Activated naive CD8-positive, alpha-beta T cell treated with anti-CD3 and anti-CD28 coated beads, Interleukin-2, amount 10 ng/mL, durations not matched to agents 7 days and 5 days (primary cell): ENCODE measurements at places on chromosomes 7 and 10.

DNA sequence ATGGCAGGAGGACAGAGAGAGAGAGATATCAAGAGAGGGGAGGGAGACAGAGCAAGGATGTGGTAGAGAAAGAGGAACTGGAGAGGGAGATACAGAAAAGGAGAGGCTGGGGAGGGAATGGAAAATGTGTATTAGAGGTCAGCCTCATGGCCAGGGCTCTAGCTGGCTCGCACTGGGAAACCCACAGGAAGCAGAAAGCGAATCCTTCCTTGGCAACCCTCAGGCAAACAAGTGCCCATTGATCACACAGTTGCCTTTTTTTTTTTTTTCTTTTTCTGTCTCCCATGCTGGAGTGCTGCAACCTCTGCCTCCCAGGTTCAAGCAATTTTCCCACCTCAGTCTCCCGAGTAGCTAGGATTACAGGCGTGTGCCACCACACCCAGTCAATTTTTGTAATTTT lies 391.2 kb downstream of the TYW1 start:
- no peaks in the 10 kb centered on the region for H3K36me3 ChIP-seq
- H3K27me3 ChIP-seq, result no peaks in the 10 kb centered on the region
- no peak overlapping the region for H3K4me3 ChIP-seq
- DNase-seq, result no peak
- H3K4me1 ChIP-seq, result peaks cover 2% of the 10 kb centered on the region
- H3K27ac ChIP-seq, result no peak overlapping the region

DNA sequence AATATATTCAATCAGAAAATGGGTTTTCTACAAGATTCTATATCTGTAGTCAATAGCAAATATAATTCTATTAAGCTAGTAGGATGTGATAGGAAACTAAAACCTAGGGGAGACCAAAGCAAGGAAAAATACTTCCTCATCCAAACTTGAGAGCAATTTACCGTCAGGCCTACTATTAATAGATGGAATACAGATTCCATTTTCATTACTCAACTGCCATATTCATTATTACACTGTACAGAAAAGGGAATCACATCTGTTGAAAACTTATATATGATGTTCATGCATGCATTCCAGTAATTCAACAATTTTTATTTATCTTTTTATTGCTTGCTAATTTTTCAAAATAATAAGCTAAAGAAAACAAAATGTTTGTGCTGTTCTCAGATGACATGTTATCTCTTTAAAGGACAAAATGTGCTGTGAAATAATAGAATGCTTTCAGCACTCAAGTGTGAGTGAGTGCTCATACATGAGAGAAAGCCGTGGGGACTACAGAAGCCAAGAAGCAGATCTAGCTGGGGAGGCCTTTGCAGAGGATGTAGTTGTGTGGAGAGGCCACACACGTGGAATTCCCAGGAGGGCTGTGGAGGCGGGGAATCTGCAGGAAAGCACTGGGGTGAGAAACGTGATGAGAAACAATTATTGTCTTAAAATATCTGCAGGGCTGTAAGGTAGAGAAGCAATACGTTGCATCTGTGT lies 110.0 kb downstream of the EGFR start:
- no peak overlapping the region for H3K27ac ChIP-seq
- H3K27me3 ChIP-seq, result no peaks in the 10 kb centered on the region
- H3K4me1 ChIP-seq, result no peaks in the 10 kb centered on the region
- H3K36me3 ChIP-seq, result no peaks in the 10 kb centered on the region
- H3K4me3 ChIP-seq, result no peak overlapping the region

- DNase-seq, result no peak
- peak within 1 kb of the TSS; percentile 89 for H3K27ac ChIP-seq
- H3K36me3 ChIP-seq, result peaks cover 12% of the 10 kb centered on the region
- H3K4me3 ChIP-seq, result peak within 1 kb of the TSS; percentile 88
- H3K4me1 ChIP-seq, result peaks cover 17% of the 10 kb centered on the region
Observed at GRCh38 chr10:91909117-91909677, at the start of gene FGFBP3. TSS of gene FGFBP3 (minus strand) at chr10:91909486. CDS start at chr10:91908969, 517 bp downstream.

- no peaks in the 10 kb centered on the region for H3K4me1 ChIP-seq
- H3K4me3 ChIP-seq, result no peak overlapping the region
- DNase-seq, result no peak
- H3K27ac ChIP-seq, result no peak overlapping the region
- H3K36me3 ChIP-seq, result no peaks in the 10 kb centered on the region
- H3K27me3 ChIP-seq, result peaks cover 2% of the 10 kb centered on the region
Observed at GRCh38 chr7:95716357-95717122, 55.8 kb upstream of the DYNC1I1 start.

- H3K27ac ChIP-seq, result no peak overlapping the region
- no peaks in the 10 kb centered on the region for H3K36me3 ChIP-seq
- peaks cover 9% of the 10 kb centered on the region for H3K4me1 ChIP-seq
- DNase-seq, result no peak
- H3K4me3 ChIP-seq, result no peak overlapping the region
- peaks cover 1% of the 10 kb centered on the region for H3K27me3 ChIP-seq
Observed at GRCh38 chr7:70457883-70458680, 673.9 kb upstream of the GALNT17 start.

DNA sequence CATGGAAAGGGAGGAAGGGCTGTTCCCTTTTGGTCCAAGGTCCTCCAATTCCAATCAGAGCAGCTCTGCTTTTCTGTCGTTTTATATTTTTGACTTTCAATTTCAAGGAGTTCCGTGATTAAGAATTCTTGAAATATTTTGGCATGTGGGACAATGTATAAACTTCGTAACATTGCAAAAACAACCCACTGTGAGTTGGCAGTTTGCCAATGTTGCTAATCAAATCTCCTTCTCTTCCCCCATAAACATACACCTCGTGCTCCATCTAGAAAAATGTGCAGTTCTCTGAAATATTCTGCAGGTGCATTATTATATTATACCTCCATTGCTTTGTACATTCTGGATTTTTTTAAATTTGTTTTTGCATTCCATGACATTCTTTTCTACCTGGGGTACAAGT lies 49.8 kb downstream of the POU6F2 start:
- H3K27me3 ChIP-seq, result no peaks in the 10 kb centered on the region
- H3K4me1 ChIP-seq, result no peaks in the 10 kb centered on the region
- H3K4me3 ChIP-seq, result no peak overlapping the region
- no peak overlapping the region for H3K27ac ChIP-seq
- no peak for DNase-seq

- H3K36me3 ChIP-seq, result no peaks in the 10 kb centered on the region
- H3K4me3 ChIP-seq, result no peak overlapping the region
- H3K27me3 ChIP-seq, result no peaks in the 10 kb centered on the region
- H3K27ac ChIP-seq, result no peak overlapping the region
Observed at GRCh38 chr10:77889277-77889903, 37.2 kb downstream of the DLG5 start.

- H3K27ac ChIP-seq, result no peak overlapping the region
- H3K36me3 ChIP-seq, result no peaks in the 10 kb centered on the region
- no peak for DNase-seq
- no peaks in the 10 kb centered on the region for H3K4me1 ChIP-seq
- no peaks in the 10 kb centered on the region for H3K27me3 ChIP-seq
Observed at GRCh38 chr10:131657985-131658330, 242.8 kb upstream of the PPP2R2D start.

- DNase-seq, result no peak
- no peak overlapping the region for H3K4me3 ChIP-seq
Observed at GRCh38 chr7:22445140-22445743, 54.7 kb downstream of the STEAP1B start.

GRCh38 chr7:77531038-77531437 lies 6.1 kb upstream of the PTPN12 start:
- no peaks in the 10 kb centered on the region for H3K36me3 ChIP-seq
- no peak overlapping the region for H3K4me3 ChIP-seq
- peaks cover 5% of the 10 kb centered on the region for H3K4me1 ChIP-seq
- peaks cover 5% of the 10 kb centered on the region for H3K27me3 ChIP-seq

- H3K27ac ChIP-seq, result no peak overlapping the region
- no peaks in the 10 kb centered on the region for H3K4me1 ChIP-seq
- DNase-seq, result no peak
- H3K4me3 ChIP-seq, result no peak overlapping the region
- no peaks in the 10 kb centered on the region for H3K36me3 ChIP-seq
Observed at GRCh38 chr10:2933924-2934323, 133.4 kb upstream of the PFKP start.

- peak overlapping the region; percentile 55 for H3K27ac ChIP-seq
- peaks cover 19% of the 10 kb centered on the region for H3K4me1 ChIP-seq
- no peak overlapping the region for H3K4me3 ChIP-seq
- DNase-seq, result no peak
- no peaks in the 10 kb centered on the region for H3K27me3 ChIP-seq
- H3K36me3 ChIP-seq, result peaks cover 2% of the 10 kb centered on the region
Observed at GRCh38 chr10:3852147-3852904, 67.3 kb upstream of the KLF6 start.

DNA sequence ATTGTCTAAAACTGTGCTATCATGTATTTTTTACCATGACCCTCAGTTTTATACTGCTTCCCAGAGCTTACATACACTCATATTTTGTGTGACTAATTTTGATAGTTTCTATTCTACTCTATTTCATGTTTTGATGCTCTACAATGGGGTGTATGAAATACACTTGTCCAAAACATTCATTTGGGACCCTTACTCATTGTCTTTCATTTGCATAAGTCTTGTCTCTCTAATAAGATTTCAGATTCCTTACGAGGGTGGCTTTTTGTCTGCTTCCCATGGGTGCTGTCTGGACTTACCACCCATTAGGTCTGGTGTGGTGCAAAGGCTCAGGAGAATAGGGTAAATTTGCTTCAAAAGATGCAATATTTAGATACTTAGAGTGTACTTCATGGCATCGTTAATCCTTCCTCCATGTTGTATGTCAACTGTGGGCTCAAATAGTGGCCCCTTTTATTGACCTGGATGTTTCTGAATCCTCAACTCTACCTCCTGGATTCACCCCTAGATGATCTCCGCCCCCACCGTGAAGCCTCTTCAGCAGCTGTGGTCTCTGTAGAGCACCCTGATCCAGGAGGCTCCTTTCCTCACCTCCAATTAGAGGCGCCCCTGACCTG lies 3.6 kb upstream of the GIMAP5 start:
- peak overlapping the region; percentile 80 for H3K4me3 ChIP-seq
- H3K27me3 ChIP-seq, result no peaks in the 10 kb centered on the region
- DNase-seq, result no peak
- peak overlapping the region; percentile 97 for H3K27ac ChIP-seq
- peaks cover 66% of the 10 kb centered on the region for H3K4me1 ChIP-seq

DNA sequence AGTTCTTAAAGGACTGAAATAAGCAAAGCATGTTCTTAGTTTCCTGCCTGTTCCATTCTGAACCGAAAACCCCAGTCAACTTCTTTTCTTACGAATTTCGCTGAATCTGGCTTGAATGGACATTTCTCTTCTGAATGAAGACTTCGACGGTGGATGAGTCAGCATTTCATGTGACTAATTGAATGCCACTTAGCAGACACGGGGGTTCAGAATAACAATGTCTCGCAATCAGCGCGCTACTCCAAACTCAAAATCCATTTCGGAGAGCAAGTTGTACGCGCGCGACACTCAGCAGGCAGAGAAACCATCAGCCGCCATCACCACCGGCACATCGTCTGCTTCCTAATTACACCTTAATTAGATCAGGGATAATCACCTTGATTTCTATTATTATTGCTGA lies 239.0 kb upstream of the KLF6 start:
- H3K27ac ChIP-seq, result no peak overlapping the region
- no peak overlapping the region for H3K4me3 ChIP-seq

- H3K36me3 ChIP-seq, result no peaks in the 10 kb centered on the region
- H3K27ac ChIP-seq, result no peak overlapping the region
- DNase-seq, result no peak
- H3K27me3 ChIP-seq, result peaks cover 12% of the 10 kb centered on the region
Observed at GRCh38 chr7:2450198-2451107, 25.7 kb downstream of the GRIFIN start.

GRCh38 chr10:84329196-84329611 lies 815 bp downstream of the CCSER2 start:
- H3K4me3 ChIP-seq, result peak overlapping the region; percentile 92
- H3K27me3 ChIP-seq, result peaks cover 7% of the 10 kb centered on the region
- H3K27ac ChIP-seq, result peak overlapping the region; percentile 98
- H3K36me3 ChIP-seq, result no peaks in the 10 kb centered on the region
- DNase-seq, result peak; percentile 56
